NB4 (cell line): ENCODE measurements at places on chromosomes 4 and X.

- DNase-seq, result no peak
Measured at GRCh38 chr4:174564529-174564928, 42.2 kb upstream of the HPGD start.

- no peak for DNase-seq
Measured at GRCh38 chr4:145845118-145845517, 93.5 kb downstream of the ZNF827 start.

DNA sequence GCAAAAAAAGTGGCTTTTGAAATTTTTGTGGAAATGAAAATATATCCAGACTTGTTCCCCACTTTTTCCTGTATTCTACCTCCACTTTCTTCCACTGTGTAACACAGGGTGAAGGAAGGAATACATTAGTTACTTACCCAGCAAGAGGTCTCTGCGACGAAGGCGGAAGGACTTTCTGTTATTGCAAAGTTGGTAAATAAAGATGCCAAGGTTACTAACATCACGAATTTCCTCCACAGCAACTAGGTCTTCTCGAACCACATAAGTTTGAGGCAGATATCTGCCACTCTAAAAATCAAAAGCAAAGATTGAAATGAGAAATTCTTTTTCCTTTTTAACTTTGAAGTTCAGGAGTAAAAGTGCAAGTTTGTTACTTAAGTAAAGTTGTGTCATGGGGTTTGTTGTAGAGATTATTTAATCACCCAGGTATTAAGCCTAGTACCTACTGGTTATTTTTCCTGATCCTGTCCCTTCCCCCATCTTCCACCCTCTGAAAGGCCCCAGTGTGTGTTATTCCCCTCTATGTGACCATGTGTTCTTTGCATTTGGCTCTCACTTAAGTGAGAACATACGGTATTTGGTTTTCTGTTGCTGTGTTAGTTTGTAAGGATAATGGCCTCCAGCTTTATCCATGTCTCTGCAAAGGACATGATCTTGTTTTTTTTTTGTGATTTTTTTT is 5.8 kb downstream of the ITM2A start:
- no peak for DNase-seq

GRCh38 chr4:30838331-30838730 is 118.2 kb downstream of the PCDH7 start:
- DNase-seq, result no peak

- peak; percentile 85 for DNase-seq
Measured at GRCh38 chrX:1534301-1535168, 2.5 kb downstream of the P2RY8 start.

- DNase-seq, result no peak
Measured at GRCh38 chr4:135670548-135670947, 1469.0 kb upstream of the PABPC4L start.

DNA sequence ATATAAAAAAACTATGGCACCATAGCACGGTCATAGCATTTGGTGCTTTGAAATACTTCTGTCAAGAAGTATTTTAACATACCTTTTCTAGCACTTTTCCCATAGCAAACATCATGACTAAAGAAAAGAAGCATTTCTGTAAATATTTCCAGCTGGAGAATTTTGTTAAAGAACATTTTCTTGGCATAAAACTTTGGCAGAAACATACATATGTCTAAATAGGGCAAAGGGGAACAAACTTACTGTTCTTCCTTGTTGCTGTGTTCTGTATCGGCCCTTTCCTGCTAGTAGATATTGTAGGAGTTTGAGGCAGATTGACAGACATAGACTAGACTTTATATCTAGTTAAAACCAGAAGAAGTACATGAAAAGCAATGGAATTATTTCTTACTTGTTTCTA is 2368.5 kb downstream of the PCDH7 start:
- DNase-seq, result no peak

GRCh38 chrX:106696502-106696901 is 30.0 kb upstream of the RNF128 start:
- no peak for DNase-seq

- no peak for DNase-seq
Measured at GRCh38 chr4:152278172-152278504, 257.8 kb downstream of the FBXW7 start.

GRCh38 chr4:53562409-53562808 is 28.9 kb downstream of the LNX1 start:
- no peak for DNase-seq

- DNase-seq, result no peak
Measured at GRCh38 chr4:155948541-155948940, 5.1 kb downstream of the CTSO start.

GRCh38 chrX:29229802-29230201 is 642.6 kb downstream of the IL1RAPL1 start:
- DNase-seq, result no peak

DNA sequence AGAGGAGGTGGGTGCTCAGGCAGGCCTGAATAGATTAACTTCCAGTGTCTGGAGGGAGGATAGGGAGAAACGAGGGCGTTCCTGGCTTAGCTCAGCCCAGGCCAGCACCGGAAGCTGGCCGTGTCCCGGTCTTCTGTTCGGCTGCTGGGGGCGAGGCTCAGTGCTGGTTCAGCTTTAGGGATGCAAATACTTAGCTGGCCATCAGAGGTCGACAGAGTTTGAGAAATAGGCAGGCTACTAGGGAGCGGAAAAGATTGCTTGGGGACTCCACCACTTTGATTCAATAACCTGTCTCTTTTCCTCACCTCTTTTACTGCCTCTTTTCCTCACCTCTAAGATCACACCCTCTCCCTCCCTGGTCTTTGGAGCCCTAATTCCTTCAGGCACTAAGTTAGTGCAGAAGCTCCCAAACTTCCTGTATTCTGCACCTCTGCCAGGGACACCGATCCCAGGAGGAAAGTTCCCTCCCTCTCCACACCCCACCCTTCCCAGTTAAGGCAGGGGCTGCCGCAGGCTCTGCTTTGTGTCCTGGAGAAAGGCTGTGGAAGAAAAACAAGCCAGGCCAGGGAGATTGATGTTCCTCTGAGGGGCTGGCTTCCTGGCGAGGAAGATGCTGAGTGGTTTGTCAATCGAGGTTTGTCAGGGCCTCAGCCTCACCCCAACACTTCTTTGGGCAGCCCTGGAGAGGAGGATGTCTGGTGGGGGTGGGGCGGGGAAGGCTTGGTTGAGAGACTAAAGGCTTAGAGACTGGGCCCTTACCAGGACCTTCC is 6.0 kb upstream of the EFNB1 start:
- peak; percentile 54 for DNase-seq

- DNase-seq, result peak; percentile 60
Measured at GRCh38 chr4:17468619-17469221, 43.2 kb downstream of the QDPR start.

DNA sequence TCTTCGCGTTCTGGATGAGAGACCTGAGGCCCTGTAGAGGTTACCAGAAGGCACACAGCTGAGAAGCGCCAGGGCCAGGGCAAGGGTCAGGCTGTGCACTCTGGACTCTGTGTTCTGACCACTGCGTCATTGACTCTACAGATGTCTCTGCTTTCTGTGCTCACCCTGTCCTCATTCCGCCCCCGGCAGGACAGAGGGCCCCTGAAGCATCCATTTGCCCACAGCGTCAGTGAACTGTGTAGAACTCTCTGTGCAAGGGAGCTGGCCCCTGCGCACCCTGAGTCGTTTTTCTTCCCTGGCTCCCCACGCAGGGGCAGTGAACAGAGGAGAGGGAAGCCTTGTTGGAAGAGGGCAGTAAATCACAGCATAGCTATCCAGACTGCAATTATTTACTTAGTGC is 6.1 kb upstream of the WAS start:
- no peak for DNase-seq
